ENCODE measurements at places on chromosomes 6 and 20. TPM values are rescaled to one million over a fixed set of nuclear protein-coding genes. Genes with fewer than 3 reads are reported as not detected.

Gene SLC12A5
- 15.2 TPM for total RNA-seq

Gene GABRR1
- not detected for total RNA-seq

Gene C20orf144
- total RNA-seq, result not detected

Gene MLIP
- total RNA-seq, result 0.55 TPM

Gene OR2J2
- total RNA-seq, result not detected

Gene COL9A1
- total RNA-seq, result 0.11 TPM

- H3K4me3 ChIP-seq, result peak overlapping the region; percentile 63
- peaks cover 10% of the 10 kb centered on the region for H3K27me3 ChIP-seq
- H3K27ac ChIP-seq, result no peak overlapping the region
- DNase-seq, result peak; percentile 14
- H3K36me3 ChIP-seq, result no peaks in the 10 kb centered on the region
- peaks cover 9% of the 10 kb centered on the region for H3K4me1 ChIP-seq
These were observed 20.0 kb downstream of the DEF6 start for GRCh38 chr6:35317483-35318195.

DNA sequence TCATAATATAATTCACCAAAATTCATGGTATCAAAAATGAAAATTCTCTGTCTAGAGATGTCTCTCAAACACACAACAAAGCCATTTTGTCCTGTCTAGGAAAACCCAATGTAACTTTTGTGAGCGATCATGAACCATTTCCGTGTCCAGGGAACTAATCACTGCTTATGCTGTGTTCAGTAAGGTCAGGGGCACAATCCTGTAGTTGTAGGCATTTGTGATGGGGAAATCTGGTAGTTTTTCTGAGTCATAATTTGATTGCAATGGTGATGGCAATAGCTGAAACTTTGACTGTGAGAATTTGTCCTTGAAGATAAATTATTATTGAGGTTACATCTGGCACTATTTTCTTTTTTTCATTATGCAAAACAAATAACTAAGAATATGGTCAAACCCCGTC is 21.0 kb upstream of the GCLC start:
- H3K27ac ChIP-seq, result no peak overlapping the region
- H3K36me3 ChIP-seq, result no peaks in the 10 kb centered on the region
- H3K27me3 ChIP-seq, result no peaks in the 10 kb centered on the region
- H3K4me1 ChIP-seq, result no peaks in the 10 kb centered on the region
- H3K4me3 ChIP-seq, result no peak overlapping the region
- no peak for DNase-seq

GRCh38 chr20:20331817-20332216 is 36.1 kb upstream of the INSM1 start:
- DNase-seq, result no peak
- no peaks in the 10 kb centered on the region for H3K36me3 ChIP-seq
- no peaks in the 10 kb centered on the region for H3K4me1 ChIP-seq
- H3K27ac ChIP-seq, result no peak overlapping the region
- no peak overlapping the region for H3K4me3 ChIP-seq

DNA sequence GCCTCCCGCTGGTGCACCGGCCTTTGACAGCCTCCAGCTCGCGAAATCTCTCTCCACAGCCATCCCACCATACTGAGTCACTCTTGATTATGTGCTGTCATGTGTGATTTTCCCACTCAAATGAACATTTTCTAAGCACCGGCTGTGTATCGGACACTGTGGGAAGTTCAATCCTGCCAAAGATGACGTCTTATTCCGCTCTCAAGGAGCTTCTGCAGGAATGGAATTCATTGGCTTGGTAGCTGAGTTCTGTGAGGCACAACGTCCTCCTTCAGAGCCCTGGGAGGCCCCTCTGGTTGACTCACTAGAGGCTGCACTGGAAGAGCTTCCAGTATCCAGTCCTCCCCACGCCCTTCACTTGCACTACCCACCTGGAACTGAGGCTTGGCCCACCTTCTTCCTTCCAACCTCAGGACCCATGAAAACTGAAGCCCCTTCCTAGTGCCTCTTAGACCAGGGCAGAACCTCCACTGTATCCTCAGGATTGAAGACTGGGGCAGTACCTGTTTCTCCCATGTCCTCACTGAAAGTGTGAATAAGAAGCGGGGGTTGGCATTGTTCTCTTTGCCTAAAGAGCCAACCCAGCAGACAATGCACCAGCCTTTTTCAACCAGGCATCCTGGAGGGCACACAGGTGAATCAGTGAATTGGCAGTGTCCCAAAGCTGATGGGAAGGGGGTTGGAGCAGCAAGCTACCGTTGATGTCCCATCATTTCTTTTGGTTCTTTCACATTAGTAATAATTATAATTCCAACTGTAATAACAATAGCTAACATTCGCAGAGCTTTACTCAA is 1.7 kb downstream of the UNC5CL start:
- H3K27me3 ChIP-seq, result peaks cover 5% of the 10 kb centered on the region
- DNase-seq, result peak; percentile 12
- no peak overlapping the region for H3K27ac ChIP-seq
- no peaks in the 10 kb centered on the region for H3K36me3 ChIP-seq
- peaks cover 9% of the 10 kb centered on the region for H3K4me1 ChIP-seq

DNA sequence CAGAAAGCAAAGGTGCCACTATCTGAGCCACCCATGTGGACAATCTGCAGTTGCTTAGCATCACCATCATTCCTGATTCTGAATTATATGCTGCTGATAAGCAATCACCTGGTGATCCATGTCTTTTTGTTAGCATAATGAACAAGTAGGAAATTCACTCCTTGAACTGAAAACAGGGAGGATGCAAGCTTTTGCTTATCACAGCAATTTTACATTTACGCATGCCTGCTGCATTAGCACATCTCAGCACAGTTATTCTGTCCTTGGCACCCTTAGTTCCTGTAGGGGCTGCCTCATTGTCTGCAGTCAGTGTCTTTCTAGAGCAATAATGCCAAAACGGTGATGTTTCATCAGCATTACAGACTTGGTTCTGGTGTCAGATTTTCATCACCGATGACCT is 162.6 kb downstream of the KIF16B start:
- no peak overlapping the region for H3K27ac ChIP-seq
- H3K27me3 ChIP-seq, result no peaks in the 10 kb centered on the region
- no peak overlapping the region for H3K4me3 ChIP-seq
- no peak for DNase-seq

- H3K4me3 ChIP-seq, result no peak overlapping the region
- DNase-seq, result no peak
- H3K27ac ChIP-seq, result no peak overlapping the region
- no peaks in the 10 kb centered on the region for H3K36me3 ChIP-seq
These were observed 31.1 kb downstream of the TFAP2B start for GRCh38 chr6:50849796-50850180.

GRCh38 chr6:46876126-46876525 is 45.6 kb downstream of the ADGRF5 start:
- H3K27ac ChIP-seq, result no peak overlapping the region
- H3K36me3 ChIP-seq, result no peaks in the 10 kb centered on the region
- H3K4me1 ChIP-seq, result no peaks in the 10 kb centered on the region
- no peak overlapping the region for H3K4me3 ChIP-seq
- H3K27me3 ChIP-seq, result no peaks in the 10 kb centered on the region

DNA sequence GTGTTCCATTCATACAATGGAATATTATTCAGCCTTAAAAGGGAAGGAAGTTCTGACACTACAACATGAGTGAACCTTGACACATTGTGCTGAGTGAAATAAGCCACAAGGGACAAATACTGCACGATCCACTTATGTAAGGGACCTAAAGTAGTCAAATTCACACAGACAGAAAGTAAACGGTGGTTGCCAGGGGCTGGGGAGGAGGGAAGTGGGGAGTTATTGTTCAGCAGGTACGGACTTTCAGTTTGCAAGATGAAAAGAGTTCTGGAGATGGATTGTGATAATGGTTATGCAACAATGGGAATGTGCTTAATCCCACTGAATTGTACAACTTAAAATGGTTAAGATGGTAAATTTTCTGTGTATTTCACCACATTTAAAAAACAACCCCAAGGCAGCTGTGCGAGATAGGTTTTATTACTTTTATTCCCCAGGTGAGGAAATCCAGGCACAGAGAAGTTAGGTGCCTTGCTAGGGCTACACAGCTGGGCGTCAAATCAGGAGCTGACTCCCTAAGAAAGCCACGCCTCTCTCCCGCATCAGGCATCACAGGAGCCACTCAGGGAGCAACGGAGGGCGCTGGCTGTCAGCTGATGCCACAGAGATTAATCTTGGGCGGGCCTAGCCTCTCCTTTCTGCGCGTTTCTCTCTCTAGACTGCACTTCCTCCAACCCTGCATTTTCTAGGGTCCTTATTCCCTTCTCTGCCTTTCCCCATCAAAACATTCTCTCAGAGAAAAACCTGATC is 9.3 kb upstream of the TRAF3IP2 start:
- no peak overlapping the region for H3K4me3 ChIP-seq
- H3K36me3 ChIP-seq, result no peaks in the 10 kb centered on the region
- DNase-seq, result no peak
- no peaks in the 10 kb centered on the region for H3K27me3 ChIP-seq

DNA sequence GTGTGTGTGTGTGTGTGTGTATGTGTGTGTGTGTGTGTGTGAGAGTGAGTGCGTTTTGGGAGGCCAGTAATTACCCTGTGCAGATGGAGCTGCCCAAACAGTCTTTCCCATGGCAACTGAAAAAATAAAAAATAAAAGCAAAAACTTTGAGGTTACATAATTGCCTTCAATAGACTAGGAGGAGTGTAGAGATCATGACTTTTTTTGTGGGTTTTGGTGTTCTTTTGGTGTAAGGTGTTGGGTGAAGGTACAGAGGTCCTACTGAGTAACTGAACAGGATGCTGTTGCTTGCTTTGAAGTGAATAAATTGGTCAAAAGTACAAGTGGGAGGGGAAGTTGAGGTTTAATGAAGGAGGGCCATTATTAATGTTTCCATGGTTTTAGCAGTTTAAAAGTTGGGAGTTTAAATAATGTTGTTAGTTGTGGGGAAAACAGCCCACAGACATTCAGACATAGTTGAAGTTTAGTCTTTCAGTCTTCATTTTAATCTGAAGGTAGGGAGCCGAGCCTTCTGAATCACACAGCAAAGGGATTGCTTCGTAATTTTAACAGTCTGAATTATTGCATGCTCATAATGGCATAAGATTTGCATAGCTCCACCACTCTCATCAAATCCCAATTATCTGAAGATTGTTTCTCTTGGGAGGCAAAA is 251.4 kb downstream of the PRL start:
- H3K36me3 ChIP-seq, result no peaks in the 10 kb centered on the region
- H3K27me3 ChIP-seq, result no peaks in the 10 kb centered on the region
- no peak for DNase-seq
- no peak overlapping the region for H3K4me3 ChIP-seq
- H3K27ac ChIP-seq, result no peak overlapping the region

- H3K36me3 ChIP-seq, result no peaks in the 10 kb centered on the region
- DNase-seq, result no peak
- H3K27me3 ChIP-seq, result no peaks in the 10 kb centered on the region
- H3K4me3 ChIP-seq, result no peak overlapping the region
- no peak overlapping the region for H3K27ac ChIP-seq
These were observed 160.7 kb downstream of the UST start for GRCh38 chr6:148907573-148907972.

- no peak for DNase-seq
- no peaks in the 10 kb centered on the region for H3K27me3 ChIP-seq
- no peak overlapping the region for H3K4me3 ChIP-seq
- H3K36me3 ChIP-seq, result no peaks in the 10 kb centered on the region
- no peak overlapping the region for H3K27ac ChIP-seq
These were observed 113.9 kb upstream of the NAA20 start for GRCh38 chr20:19903168-19903811.
